ENCODE measurements at places on chromosomes 2 and 18.
A peak's percentile ranks its signal among the peaks of the same experiment; 100 is the strongest.

GRCh38 chr2:59900728-59901452 lies 652.6 kb downstream of the BCL11A start:
- no peak for DNase-seq

DNA sequence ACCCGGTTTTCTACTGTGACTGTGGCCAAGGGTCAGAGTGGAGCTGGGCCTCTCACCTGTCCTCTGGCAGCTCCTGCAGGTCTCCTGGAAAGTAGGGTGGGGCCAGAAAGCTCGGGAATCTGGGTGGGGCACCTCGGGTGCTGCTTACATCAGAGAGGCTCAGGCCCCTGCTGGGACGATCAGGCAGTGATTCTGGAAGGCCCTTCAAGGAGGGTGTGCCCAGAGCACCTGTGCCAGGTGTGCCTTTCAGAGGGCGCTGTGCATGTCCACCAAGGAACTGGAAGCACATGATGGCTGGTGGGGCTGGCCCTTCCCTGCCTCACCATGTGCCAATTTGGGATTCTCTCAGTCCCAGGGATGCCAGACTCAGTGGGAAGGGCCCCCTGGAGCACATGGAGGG lies 44.0 kb downstream of the ATP6V1C2 start:
- DNase-seq, result no peak

DNA sequence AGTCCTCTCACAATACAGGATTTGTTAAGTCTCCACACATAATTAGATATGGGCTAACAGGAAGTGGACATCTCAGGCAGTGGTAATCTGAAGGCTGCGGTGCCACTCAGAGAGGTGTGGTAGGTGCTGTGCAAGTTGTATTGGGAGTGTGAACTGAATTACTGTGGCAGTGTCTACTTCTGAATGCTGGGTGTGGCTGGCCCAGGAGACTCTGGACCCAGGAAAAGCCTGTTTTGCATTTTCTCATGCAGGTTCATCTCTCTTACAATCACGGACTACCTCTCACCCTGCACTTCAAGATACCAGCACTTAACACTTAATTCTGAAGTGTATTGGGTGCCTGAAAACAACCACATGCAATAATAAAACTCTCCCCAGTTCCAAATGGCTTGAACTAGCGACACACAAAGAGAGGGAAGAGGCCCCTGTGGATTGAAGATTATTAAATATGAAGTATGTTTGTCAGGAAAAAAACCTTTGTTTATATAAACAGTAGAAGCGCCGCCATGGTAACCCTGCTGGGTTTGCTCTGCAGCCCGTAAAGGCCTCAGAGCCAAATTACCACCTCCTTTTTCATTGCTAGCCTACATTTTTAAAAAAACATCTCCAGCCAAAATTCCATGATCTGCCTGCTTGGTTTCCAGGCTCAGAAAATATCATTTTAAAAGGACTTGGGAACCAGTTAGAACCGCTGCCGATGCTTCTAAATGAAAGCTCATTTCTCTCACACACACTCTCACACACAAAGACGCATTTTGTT lies 77.5 kb downstream of the GFPT1 start:
- peak; percentile 19 for DNase-seq

- no peak for DNase-seq
Observed at GRCh38 chr2:120013597-120014223, 833 bp downstream of the EPB41L5 start.

- DNase-seq, result no peak
Observed at GRCh38 chr2:219350710-219351221, 18.2 kb upstream of the RESP18 start.

DNA sequence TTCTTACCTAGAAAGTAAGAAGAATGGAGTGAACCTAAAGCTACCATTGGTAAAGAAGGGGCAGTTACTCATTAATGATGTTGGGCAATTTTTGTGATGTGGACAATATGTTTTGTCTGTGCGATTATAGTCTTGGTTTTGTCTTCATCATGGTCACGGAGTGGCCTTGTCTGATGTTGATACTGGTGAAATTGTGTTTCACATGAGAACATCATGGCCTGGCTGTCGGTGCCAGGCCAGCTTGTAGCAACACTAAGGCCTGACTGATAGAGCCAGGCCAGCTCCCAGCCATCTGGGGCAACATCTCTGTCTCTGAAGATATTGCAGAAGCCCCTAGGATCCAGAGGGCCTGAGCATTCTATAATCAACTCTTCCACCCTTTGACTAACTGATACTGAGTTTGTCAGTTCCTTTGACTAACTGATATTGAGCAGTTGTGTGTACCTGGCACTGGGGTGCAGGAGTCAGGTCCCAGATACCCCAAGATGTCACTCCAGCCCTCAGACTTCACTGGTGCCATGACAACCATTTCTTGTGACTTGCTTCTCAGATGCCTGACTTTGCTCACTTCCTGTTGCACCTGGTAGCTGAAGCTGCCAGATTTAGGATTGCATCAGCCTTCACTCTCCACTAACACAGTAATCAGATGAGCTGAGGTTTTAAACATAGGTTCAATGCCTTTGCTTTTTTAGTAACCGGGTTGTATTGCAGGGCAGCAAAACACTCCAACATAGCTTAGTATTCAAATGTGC lies 62.5 kb downstream of the RPIA start:
- DNase-seq, result peak; percentile 58

GRCh38 chr18:45727068-45727467 lies 3.1 kb downstream of the SLC14A1 start:
- DNase-seq, result no peak

DNA sequence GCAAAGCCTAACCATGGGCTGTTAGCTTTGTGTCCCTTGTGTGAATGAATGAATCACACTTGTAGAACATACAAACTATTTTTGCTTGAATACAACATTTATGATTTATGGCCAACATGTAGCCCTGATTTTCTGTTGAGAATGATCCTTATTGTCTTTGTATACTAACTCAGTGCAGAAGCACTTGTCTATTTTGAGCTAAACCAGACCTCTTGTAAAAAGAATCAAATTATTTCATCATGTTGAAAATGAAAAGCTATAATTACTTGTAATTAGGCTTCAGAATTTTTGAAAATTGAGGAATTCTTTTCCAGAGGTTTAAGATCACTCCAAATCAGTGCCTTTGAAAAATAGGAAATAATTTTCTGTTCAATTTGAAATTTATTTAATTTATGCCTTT lies 85.9 kb downstream of the ZNF407 start:
- DNase-seq, result no peak

- peak; percentile 8 for DNase-seq
Observed at GRCh38 chr2:10688921-10689807, 611 bp downstream of the NOL10 start.

- DNase-seq, result no peak
Observed at GRCh38 chr2:144780983-144781382, 261.1 kb upstream of the ZEB2 start.

- DNase-seq, result no peak
Observed at GRCh38 chr18:36758623-36759022, 70.2 kb downstream of the TPGS2 start.

- no peak for DNase-seq
Observed at GRCh38 chr2:103817746-103818145, 1036.2 kb upstream of the POU3F3 start.

GRCh38 chr2:219612577-219613286 lies 14.7 kb upstream of the SLC4A3 start:
- DNase-seq, result peak; percentile 66

DNA sequence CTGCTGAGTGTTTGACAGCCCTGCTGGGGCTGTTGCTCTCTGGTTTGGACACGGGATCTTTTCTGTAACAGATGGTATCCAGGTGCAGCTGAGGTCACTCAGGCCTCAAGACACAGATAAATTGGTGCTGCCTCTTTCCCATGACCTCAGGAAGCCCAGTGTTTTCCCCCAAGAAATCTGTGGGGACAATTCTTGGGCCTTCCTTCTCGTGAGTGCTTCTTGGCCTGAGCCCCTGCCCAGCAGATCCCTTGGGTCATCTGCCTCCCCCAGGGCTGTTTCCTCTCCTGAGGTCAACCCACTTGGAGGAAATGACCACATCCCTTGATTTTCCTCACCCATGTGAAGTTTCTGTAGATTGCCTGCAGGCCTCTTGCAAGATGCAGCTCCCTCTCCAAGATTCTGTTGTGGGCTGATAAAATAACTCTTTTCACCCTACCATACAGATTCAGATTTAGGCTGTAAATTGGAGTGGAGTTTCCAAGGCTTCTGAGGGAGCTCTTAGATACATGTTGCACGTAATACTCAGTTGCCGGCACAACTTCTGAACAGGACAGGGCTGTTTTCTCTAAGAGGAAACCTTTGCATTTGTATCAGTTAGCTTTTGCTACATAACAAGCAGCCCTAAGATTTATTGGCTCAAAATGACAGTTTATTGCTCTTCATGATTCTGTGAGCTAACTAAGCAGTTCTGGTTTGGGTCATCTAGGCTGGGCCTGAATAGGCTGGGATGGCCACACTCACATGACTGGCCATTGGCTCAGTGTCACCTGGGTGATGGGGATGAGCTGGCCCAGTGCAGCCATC lies 13.1 kb downstream of the ZAP70 start:
- no peak for DNase-seq
